ENCODE measurements at places on chromosomes 4 and X. TPM values are rescaled to one million over a fixed set of nuclear protein-coding genes. Genes with fewer than 3 reads are reported as not detected.

DNA sequence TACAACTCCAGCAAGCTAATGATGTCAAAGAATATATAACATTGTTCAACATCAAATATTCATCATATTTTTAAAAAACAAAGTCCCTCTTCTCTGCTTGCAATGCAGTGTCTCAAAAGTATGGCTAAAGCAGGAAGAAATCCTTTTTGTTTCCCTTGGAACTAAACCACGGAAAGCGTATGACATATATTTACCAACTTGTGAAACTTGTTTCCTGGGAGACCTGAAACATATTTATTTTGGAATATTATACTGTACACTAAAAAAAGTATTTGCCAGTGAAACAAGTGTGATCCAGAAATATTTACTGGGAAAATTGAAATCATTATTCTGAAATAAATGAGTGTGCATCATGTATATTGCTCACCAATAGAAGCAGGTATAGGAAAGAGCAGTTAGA is 156.0 kb upstream of the ANKRD50 start:
- no peak for DNase-seq

DNA sequence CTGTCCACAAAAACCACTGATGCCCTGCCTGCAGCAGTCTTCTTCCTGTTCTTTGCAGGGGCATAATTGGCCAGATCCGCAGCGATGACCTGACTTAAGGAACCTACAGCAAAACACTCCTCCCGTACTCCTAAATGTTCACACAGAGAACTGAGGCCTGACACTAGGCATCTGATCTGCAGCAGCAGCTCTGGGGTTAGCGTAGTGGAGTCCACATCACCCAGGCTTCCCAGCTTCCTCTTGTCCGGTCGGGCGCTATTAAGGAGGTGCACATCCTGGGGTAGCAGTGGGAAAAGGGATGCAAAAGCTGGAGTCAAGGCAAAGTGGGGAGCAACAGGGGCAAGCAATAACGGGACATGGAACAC is 758 bp downstream of the SCFD2 start:
- DNase-seq = no peak

GPC3 gene
- polyA plus RNA-seq = 11.8 TPM

DNA sequence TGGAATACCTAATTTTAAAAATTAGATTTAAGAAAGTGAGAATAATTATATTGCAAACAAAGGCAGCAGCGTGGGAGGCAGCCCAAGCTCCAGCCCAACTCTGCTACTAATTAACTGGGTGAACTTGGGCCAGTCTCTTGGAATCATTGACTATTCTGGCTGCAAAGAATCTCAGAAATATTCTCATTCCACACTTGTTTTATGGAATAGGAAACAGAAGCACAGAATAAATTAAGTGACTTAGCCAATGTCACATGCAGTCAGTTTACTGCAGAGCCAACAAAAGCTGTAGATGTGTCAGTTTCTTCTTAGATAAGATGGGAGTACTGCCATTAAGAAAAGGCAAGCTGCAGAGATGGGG is 132.6 kb upstream of the FAM9B start:
- no peak for DNase-seq

DNA sequence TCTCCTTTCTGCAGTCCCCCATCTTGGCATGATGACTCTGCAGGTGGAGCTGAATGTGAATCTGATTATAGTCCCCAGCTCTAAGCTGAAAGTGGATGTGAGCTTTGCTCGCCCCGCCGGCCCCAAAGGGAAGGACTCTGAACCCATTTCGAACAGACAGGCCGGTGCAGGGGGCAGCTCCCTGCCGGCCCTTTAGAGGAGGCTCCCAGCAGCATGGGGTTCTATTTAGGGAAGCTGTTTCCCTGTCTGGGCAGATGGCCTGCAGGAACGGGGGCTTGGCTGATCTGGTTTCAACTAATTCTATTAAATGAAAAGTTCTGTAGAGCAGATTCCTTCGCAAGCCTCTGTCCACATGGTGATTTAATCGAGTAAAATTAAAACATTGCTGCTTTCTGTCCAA is 104.8 kb upstream of the MSX1 start:
- no peak for DNase-seq

GRCh38 chr4:61336916-61337315 is 136.8 kb downstream of the ADGRL3 start:
- DNase-seq = no peak

DNA sequence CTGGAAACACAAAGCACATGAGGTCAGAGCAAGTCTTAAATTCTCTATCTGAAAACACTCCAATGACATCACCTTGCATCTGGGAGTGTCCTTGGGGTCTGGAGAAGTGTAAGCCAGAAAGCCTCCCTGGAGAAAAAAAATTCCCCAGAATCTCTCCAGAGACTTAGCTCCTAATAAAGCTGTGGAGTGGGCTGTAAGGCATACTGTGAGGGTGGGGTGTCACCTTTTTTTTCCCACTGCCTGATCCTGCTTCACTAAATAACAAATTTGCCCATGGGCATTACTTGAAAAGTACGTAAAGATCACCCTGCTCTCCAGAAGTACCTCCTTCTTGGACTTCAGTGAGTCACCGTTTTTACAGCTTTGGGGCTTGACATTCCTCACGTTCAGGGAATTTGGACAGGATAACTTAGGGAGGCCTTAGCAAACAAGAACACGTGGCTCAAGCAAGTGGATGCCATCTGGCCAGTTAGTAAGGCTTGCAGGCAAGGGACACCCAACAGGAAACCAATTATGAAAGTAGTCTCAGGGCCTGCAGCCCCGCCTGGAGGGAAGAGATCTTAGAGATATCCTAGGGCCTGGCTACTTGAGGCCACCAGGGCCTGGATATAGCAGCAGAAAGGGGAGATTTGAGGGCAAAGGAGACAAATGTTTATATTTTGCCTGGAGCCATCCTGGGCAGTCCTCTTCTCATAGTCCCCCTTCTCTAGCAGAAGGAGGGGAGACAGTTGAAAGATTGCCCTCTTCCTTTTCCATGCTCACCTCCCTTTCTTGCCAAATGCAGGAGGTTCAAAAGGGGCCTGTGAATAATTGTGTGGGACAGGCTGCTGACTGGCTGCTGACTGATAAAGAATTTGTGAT is 60.1 kb upstream of the PLAC1 start:
- DNase-seq = no peak

COL25A1 gene
- 0.05 TPM for polyA plus RNA-seq

- DNase-seq = no peak
Observed at GRCh38 chrX:40496728-40497127, 84.0 kb upstream of the ATP6AP2 start.

GRCh38 chr4:84606645-84607044 is 23.7 kb downstream of the CDS1 start:
- no peak for DNase-seq

DNA sequence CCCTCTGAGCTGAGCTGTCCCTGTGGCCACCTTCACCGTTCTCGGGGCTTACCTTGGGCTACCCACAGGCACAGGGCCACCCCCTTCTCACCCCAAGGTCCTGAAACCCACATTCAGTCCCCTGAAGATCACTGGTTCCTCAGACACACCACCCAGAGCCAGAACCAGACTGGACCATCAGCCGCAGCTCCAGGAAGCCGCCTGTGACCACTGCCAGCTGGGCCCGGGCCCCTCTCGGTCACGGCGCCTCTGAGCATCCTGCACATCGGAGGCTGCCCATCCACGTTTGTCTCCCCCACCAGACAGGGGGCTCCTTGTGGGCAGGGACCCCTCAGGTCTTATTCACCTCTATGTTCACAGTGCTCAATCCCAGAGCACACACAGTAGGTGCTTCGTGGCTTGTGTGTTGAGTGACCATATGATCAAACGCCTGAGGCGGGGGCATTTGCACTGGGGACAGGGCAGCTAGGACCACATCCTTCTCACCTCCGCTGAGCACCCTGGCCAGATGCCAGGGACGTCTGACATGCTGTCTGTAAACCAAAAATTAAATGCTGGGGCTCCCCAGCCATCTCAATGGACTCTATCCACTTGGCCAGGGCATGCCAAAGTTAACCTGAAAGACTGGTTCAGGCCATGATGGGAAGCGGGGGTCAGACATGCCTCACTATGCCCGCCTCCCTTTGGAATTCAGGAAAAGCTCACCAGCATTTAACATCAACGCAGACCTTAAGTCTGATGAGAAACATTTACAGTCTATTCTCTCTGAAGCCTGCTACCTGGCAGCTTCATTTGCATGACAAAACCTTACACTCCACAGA is 109.4 kb upstream of the AFAP1 start:
- no peak for DNase-seq

DNA sequence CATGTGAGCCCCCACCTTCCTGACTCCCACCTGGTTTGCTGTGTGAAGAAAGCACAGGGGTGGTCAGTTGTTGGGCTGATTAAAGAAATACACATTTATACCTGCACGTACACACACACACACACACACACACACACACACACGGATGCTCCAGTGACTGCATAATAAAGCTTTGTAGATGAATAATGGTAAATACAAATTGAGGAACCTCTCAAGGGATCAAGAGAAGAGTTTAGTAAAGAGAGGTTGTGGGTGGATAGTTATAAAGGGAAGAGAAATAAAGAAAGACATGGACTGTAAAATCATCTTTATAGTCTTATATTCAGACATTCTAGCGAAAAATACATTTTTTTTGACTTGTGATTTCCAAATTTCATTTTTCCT is 144.1 kb downstream of the MGST2 start:
- no peak for DNase-seq

- no peak for DNase-seq
Observed at GRCh38 chr4:107220976-107221375, 184.9 kb upstream of the DKK2 start.

- no peak for DNase-seq
Observed at GRCh38 chrX:5916945-5917344, 311.7 kb downstream of the NLGN4X start.

DNA sequence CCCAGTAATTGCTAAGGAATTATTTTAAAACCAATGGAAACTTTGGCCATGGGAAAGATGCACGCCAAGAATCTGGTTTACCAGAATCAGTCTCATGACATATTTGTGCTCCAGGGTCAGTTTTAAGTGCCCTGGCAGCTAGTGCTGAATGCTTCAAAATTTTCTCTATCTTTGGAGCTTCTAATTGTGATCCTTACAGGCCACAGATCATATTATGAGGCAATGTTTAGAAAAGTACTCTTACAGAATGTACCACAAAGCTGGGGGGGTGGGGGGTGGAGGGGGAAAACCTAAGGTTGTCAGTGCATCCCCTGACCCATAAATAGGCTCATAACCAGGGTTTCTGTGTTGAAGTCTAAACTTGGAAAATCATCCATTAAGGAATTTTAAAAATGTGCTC is 514.5 kb downstream of the INPP4B start:
- DNase-seq = no peak

DNA sequence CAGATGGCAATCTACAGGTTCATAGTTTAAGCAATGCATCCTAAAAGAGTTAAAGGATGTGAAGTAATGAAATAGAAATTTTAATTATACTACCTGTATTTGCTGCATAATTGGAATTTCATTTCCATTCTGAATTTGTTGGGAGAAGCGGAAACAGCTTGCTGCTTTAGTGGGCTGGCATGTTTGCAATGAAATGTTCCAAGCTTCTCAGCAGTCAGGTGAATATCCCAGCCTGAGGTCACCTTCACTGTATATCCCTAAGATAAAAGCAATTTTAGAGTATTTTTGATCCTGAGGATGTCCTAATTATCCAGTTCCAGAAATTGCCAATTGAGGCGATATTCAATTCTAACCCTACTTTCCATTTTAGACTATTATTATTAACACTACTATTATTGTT is 136.1 kb upstream of the ARSJ start:
- no peak for DNase-seq

GRCh38 chr4:140151699-140152012 is 2.3 kb downstream of the MAML3 start:
- DNase-seq = peak; percentile 95

DNA sequence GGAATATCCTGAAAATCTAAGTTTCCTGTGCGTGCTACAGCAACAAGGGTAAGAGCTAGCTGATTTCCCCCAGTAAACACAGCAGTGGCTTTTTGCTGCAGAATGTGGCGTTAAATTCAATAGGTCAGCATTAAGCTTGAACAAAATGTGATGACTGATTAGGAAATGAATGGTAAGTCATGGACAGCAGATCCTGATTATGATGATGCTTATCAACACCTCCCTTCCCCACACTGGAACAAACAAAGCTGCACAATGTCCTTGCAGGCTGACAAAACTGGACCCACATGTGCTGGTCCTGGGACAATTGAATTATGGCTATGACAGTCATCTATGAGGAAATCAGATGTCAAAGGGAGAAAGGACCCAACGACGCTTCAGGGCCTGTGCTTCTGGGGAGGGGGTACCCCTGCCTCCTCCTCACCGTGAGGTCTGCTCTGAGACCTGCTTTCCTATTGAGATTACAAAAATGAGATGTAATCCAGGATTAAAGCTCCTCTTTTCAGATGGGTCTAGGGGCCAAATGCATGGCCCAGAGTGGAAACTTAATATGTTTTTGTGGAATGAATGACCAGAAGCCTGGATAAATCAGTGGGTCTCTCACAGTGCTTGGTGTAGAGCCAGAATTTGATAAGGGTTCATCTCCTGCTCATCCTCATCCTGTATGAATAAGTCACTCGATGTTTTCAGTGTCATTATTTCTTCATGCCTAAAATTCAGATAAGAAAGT is 32.0 kb upstream of the BOD1L1 start:
- DNase-seq = no peak

- no peak for DNase-seq
Observed at GRCh38 chrX:150848914-150849365, 49.5 kb downstream of the CD99L2 start.

TRAM1L1 gene
- polyA plus RNA-seq = 1.3 TPM

GRCh38 chr4:19615086-19615689 is 636.5 kb upstream of the SLIT2 start:
- DNase-seq = no peak

- no peak for DNase-seq
Observed at GRCh38 chr4:8384397-8385060, 56.0 kb downstream of the ACOX3 start.

All from adrenal gland (tissue), 19 donors.